Dermis blood vessel endothelial cell (primary cell): ENCODE measurements at places on chromosomes 13 and 19.

GRCh38 chr19:39733841-39734240 is 4.0 kb downstream of the CLC start:
- no peak for DNase-seq

- peak; percentile 70 for DNase-seq
These were observed 23.3 kb downstream of the LYPD4 start for GRCh38 chr19:41821003-41821735.

DNA sequence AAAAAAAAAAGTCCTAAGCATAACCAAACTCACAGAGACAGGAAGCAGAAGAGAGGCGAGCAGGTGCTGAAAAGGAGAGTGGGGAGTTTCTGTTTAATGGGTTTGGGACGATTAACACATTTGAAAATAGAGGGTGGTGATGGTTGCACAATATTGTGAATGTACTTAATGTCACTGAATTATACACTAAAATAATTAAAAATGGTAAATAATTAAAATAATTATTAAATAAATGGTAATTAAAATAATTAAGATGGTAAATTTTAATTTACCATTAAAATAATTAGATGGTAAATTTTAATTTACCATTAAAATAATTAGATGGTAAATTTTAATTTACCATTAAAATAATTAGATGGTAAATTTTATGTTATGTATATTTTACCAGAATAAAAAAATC is 74.8 kb upstream of the XPO4 start:
- DNase-seq, result no peak

DNA sequence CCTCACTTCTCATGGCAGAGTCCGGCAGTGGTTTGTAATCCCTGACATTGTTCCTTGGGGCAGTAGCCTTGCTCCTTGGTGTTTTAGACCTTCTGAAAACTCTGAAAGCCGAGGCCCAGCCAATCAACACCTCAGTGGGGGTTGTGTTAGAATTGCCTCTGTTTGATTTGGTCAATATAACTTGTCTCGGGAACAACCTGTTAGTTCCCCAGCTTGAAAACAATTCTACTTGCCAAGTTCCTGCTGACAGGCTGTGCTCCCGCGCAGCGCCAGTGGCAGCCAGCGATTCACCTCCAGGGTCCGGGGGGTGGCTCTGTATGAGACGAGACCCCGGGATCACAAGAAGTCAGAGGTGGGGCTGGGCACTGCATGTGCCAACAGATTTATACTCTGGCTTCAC is 81.4 kb upstream of the MEDAG start:
- DNase-seq, result no peak

DNA sequence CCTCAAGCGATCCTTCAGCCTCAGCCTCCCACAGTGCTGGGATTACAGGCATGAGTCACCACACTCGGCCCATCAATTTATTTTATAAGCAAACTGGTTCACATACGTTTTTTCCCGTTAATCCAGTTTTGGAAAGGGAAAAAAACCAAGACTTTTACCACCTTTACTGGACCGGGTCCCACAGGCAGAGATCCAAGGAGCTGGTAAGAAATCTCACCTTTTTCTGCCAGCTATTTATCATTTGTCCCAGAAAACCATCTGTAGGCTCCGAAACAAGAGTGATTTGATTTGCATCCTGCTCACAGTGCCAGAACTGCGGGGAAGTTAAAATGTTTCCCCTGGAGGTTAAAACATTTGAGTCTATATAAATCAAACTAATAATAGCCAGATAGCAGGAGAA is 6.3 kb upstream of the FUT2 start:
- DNase-seq, result no peak

DNA sequence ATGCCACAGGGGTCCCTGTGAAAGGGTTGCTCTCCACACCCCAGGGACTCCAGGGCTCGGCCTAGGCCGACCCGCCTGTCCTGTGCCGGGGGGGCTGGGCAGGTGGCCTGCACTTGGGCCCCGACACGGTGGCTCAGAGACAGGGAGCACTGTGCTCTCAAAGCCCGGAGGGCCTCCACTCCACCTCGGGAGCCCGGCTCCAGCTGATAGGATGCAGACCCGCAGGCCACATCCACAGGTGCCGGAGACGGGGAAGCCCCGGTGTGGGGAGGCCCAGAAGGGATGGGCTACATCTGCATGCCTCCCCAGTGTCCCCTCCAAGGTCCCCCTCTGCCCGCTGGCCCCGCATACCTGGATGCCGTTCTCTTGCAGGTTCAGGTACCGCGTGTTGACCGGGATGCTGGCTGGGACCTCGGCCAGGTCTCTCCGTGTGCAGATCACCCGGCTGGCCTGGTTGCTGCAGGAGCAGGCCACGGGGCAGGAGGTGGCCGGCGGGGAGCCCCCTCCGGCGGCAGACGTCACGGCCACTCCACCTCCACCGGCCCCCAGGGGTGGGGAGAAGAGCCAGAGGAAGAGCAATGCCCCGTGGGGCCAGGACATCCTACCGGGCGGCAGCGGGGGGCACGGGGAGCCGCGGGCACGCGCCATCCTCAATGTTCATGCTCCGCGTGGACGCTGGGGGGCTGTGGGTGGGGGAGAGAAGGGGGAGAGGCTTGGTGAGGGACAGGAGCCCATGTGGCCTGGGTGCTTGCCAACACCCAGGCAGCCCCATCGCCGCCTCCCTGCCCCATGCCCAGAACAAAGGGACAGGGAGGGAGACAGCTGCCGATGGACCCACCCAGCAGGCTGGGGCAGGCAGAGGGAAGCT is 19.8 kb downstream of the LRRC4B start:
- no peak for DNase-seq

DNA sequence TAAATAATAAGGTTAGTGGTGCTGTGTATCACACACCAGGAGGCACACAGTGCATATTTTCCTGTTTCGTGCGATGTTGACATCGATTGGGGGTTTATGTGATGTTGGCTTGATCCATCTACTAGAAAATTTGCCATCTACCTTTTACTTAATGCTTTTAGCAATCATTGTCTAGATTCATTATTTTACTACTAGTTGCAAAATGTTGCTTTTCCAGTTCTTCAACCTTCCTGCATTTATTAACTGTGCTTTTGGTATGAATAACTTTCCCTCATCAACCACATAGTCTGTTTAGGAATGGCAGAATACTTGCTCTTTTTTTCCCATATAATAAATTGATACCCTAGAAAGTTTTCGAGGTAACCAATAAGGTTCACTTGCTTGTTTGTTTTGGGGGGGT is 17.5 kb downstream of the C13orf42 start:
- no peak for DNase-seq

- DNase-seq, result no peak
These were observed 8.1 kb downstream of the ARHGEF7 start for GRCh38 chr13:111123221-111123620.

DNA sequence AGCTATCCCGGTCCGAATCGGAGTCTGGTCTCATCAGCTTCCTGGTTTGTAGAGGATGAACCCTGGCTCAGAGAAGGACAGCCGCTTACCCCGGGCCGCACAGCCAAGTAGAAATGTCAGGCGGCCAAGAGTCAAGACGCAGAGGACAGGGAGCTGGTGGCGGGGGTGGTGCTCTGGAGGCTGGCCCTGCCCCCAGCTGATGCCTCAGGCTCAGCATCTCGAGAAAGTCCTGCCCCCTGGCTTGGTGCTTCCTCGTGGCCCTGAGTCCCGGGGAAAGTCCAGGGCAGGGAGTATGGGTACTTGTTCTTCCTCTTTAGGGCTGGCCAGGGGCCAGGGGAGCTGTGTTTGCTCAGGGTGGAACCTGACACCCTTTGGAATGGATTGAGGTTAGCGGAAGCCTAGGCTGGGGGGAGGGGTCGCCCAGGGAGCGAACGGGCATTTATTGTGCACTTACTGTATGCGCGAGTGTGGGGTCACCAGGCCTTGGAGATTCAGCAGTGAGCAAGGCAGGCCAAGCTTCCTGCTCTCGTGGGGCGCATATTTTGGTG is 2.2 kb downstream of the TJP3 start:
- DNase-seq, result no peak

GRCh38 chr19:53965091-53965490 is 2.4 kb downstream of the CACNG8 start:
- DNase-seq, result peak; percentile 51

- peak; percentile 83 for DNase-seq
These were observed 12.6 kb downstream of the XRCC1 start for GRCh38 chr19:43562698-43563241.

DNA sequence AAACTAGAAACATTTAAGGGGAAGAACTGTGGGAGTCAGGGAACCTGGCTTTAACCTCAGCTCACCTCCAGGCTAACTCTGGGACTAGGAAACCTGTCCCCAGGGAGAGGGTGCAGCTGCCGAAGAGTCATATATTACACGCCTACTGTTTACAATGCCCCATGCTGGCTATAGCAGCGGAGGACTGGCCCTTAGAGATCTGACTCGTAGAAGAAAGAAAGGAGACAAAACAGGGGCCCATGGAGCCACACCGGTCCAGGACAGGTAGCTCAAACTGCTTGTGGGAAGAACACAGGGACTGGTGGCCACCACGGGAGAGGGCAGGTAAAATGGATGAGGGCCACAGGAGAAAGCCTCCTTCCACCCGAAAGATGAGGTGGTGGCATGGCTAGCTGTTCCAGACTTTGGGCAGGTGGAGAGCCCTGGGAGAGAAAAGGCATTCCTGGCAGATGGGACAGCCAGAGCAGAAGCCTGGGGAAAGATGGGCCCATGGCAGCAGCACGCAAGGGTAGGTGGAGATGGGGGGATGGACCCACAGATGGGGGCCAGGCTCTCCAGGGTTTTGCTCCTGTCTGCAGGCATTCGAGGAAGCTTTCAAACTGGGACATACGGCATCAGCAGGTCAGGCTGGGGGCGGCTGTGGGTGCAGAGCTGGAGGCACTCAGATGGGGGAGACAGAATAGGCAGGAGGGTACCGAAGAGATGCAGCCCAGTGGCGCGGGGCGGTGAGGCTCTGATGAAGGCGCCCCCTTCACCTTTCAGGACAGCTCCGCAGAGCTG is 69.5 kb downstream of the LATS2 start:
- DNase-seq, result no peak

DNA sequence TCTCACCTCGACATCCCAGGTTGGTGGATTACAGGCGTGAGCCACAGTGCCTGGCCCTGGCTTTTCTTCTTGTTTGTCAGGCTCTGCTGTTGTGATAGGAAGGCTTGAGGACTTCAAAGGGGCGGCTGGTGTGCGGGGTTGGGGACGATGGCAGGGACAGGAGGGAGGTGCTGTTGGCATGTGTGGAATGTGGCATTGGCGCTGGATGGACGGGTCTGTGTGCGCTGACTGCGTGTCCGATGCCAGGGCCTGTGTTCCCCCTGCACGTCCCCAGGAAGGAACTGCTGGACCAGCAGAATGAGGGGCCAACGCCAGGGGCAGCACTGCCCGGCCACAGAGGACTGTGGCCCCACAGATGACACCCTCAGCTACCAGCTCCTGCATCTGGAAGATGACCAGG is 12.7 kb upstream of the PTBP1 start:
- no peak for DNase-seq

GRCh38 chr13:98803921-98804320 is 51.4 kb upstream of the SLC15A1 start:
- DNase-seq, result no peak

- no peak for DNase-seq
These were observed 10.3 kb downstream of the NEK5 start for GRCh38 chr13:52118595-52118994.

- DNase-seq, result no peak
These were observed 92.9 kb downstream of the GNG7 start for GRCh38 chr19:2609389-2610116.

DNA sequence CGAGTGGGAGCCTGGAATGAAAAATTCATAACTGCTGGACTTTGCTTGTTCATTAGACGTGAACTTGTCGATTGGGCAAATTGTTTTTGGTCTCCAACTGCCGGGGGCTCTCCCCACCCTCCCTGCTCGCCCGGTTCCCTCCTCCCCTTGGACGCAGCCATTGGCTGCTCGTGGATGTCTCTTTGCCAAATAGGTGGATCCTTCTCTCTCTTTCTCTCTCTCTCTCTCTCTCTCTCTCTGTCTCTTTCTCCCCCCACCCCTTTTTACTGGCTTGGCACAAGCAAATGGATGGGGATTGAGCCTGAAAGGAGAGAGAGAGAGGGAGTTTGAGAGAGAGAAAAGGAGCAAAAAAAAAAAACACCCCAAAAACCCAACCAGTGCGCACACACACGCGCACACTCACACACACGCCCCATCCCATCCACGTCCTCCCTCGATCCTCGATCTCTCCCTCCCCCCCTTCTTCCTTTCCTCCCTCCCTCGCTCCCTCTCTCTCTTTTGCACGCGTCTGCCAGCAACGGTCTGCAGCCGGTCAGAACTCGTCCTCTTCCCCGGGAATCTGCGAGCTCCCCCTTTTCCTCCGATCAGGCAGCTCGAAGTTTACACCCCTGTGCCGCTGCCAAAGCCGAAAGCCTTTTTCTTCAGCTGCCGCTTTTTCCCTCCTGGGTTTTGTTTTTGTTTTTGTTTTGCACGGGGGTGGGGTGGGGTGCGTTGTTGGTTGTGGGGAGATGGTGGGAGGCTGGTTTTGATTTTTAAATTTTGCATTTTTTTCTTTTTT is 27.8 kb downstream of the NFIX start:
- peak; percentile 26 for DNase-seq

DNA sequence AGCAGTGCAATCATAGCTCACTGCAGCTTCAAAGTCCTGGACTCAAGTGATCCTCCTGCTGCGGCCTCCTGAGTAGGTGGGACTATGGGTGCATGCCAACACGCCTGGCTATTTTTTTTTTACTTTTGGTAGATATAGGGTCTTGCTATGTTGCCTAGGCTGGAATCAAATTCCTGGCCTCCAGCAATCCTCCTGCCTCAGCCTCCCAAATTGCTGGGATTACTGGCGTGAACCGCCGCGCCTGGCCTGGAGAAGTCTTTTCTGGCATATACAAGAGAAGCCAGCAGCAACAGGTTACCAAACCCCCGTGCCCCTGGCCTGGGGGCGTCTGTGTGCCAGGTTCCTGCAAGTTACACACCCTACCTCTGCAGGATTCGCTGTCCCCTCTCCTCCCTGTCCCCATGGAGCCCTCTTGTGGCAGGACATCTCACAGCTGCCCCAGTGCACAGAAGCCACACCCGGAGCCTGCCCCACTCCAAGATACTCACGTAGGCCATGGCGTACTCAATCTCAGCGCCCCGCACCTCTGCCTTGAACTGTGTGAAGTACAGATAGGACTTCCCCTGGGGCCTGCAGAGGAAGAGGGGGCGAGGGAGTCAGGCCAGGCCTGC is 9.9 kb downstream of the MYDGF start:
- peak; percentile 68 for DNase-seq

GRCh38 chr19:50513746-50514345 is at the start of gene ASPDH:
Gene ASPDH, minus strand, starts transcription at chr19:50513913. Its CDS starts 90 bp downstream, at chr19:50513823.
- no peak for DNase-seq

DNA sequence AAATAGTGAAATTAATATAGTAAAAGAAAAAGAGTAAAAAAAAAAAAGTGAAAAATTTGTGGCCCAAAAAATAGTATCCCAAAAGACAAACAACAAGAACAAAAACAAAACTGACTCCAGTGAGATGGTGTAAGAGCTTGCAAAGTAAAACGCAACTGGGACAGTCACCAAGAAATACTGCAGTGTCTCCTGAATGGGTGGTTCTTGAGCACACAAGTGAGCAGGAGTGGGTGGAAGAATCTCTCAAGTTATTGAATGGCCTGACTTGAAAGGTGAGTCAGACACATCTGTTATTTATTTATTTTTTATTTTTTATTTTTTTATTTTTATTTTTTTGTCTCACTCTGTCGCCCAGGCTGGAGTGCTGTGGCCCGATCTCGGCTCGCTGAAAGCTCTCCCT is 1.9 kb downstream of the ZNF493 start:
- no peak for DNase-seq

GRCh38 chr13:54687173-54687572 is 1658.6 kb downstream of the OLFM4 start:
- no peak for DNase-seq
